ENCODE measurements at places on chromosomes 1 and 21.
A peak's percentile ranks its signal among the peaks of the same experiment; 100 is the strongest.

GRCh38 chr1:9551984-9552383 is 12.7 kb downstream of the SLC25A33 start:
- no peak for DNase-seq

GRCh38 chr21:42414928-42415769 is 11.4 kb downstream of the UBASH3A start:
- DNase-seq, result no peak

DNA sequence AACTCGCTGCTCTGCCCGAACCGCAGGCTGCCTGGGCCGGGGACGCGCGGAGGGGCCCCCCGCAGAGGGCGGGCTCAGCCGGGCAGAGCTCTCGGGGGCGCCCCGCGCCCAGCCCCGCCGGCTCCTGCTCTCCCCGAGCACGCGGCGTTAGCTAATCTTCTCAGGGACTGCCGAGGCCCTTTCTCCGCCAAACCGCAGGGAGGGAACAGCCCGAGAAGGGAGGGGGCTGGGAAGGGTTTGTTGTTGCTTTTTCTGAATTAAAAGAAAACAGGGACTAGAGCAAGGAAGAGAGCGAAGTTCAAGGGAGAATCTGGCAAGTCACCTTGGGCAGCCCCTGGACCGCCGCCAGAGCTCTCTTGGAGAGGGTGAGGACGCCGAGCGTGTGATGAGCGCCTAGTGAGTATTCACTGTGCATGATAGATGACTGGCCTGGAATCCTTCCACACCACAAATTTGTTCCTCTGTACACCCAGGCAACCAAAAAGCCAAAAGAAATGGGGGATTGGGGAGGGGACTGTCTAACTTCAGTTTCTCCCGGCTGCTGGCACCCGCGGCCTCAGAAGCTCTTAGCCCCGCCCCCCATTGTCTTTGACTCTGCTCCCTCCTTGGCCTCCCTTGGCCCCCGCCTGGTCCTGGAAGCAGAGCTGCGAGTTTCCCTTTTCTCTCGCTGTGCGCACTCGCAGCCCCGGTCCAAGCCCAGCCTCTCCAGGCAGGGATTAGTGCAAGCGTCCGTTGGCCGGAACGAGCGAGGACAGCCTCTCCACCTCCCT is 19.7 kb upstream of the LMX1A start:
- peak; percentile 97 for DNase-seq

GRCh38 chr1:12230549-12231275 is 882 bp downstream of the VPS13D start:
- peak; percentile 59 for DNase-seq

GRCh38 chr1:197859024-197859423 is 43.4 kb upstream of the C1orf53 start:
- no peak for DNase-seq

GRCh38 chr21:33973268-33973667 is 57.7 kb upstream of the ATP5PO start:
- no peak for DNase-seq

GRCh38 chr1:10941891-10942541 is 70.4 kb upstream of the TARDBP start:
- peak; percentile 74 for DNase-seq

DNA sequence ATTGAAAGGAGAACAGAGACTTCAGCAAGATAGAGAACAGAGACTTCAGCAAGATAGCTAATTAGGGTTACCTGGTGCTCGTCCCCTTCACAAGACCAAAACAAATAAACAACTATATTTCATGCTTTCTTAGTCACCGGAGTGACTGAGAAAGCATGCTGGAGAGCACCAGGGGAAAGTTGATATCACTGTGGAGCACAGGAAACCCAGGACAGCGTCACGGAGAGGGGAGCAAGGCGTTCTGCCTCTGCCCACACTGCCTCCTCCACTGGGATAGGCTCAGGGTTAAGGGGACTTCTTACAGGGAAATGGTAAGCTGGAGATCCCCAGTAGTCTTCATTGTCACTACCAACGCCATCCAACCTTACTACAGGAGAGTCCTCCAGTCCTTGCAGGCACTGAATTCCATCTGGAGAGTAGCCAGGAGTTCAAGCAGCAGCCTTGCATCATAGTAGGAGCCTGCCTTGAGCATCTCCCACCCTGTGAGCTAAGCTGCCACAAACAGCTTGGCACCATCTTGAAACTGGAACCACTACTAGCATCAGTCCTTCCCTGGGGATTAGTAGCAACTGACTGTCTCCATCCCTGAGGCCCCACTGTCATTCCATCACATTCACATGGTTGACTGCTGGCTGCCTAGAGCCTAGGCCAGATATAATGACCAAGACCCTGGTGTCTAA is 239.4 kb downstream of the PLPP3 start:
- DNase-seq, result no peak
